ENCODE measurements at places on chromosomes 4 and X.

DNA sequence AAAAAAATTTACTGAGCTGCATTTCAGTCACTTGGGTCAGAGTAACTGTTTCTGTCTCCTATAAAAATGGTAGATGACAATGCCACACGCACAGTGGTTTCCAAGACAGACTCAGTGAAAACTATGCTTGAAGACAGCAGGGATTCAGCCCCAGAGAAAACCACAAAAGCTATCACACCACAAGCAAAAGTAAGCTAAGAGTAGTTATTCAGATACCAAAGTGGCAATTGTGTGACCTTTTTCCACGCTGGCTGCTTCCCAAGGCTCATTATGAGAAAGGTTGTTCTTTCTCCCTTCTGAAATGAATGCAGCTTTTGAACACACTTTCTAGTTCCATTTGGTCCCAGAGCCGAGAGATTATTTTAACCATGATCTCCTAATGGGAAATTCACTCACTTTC lies 46.4 kb upstream of the GPM6B start:
- DNase-seq, result no peak

- DNase-seq, result no peak
Observed at GRCh38 chr4:104491481-104492182, 3.1 kb downstream of the CXXC4 start.

- no peak for DNase-seq
Observed at GRCh38 chr4:54840992-54841768, 183.4 kb downstream of the KIT start.

DNA sequence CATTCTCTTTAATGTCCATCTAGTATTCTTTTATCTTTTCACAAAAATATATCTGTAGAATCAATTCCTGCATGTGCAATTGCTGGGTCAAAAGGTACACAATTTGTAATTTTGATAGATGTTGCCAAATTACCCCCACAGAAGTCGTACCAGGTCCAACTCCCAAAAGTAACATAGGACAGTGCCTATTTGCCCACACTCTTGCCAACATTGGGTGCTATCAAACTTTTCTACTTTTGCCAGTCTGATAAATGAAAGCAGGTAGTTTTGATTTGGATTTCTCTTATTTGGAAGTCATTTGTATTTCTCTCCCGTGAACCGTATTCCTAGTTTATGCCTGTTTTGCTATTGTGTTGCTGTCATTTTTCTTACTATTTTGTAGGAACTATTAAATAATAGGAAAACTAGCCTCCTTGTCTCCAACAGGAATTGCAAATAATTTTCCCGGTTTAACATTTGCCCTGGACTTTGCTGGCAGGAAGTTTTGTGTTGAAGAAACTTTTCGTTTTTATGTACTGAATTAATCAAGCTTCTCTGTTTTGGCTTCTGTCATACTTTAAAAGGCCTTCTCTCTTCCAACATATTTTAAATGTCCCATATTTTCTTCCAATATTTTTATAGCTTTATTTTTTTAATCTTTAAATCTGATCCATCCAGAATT lies 33.1 kb downstream of the ZNF275 start:
- DNase-seq, result no peak

- no peak for DNase-seq
Observed at GRCh38 chrX:140764401-140764919, 54.9 kb downstream of the LINC00632 start.

GRCh38 chr4:86542319-86543027 lies 51.6 kb upstream of the PTPN13 start:
- DNase-seq, result no peak

DNA sequence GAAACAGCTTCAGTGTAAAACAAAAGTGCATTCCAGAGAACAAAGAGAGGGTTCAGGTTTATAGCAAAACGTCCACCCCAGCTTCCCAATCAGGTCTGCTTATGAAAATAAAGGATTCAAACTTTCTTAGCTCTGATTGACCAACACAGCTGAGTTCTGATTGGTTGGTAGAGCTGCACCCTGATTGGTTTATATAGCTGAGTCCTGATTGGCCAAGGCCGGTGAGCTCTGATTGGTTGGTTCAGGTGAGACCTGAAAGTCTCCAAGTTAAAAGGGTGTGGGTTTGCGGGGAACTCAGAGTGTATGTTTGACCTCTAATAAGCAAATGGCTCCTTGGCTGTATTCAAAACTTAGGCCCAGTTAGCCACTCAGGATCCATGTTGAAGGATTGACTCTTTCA lies 20.9 kb downstream of the CLRN2 start:
- DNase-seq, result no peak

DNA sequence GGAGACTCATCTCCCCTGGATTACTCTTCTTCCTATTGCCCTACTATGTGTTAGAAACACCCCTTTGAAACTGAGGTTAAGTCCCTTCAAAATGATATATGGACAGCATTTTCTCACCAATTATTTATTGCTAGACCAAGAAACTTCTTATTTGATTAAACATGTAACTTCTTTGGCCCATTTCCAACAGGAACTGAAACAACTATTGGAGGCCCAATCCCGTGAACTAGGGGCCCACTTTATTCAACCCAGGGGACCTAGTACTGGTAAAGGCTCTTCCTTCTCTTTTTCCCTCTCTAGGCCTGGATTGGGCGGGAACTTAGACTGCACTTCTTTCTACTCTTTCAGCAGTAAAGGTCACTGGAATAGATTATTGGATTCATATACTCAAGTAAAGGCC lies 16.7 kb upstream of the COL25A1 start:
- no peak for DNase-seq

- DNase-seq, result no peak
Observed at GRCh38 chr4:136246876-136247275, 1285.4 kb downstream of the PCDH18 start.

- DNase-seq, result no peak
Observed at GRCh38 chr4:4619821-4620220, 78.0 kb upstream of the STX18 start.

DNA sequence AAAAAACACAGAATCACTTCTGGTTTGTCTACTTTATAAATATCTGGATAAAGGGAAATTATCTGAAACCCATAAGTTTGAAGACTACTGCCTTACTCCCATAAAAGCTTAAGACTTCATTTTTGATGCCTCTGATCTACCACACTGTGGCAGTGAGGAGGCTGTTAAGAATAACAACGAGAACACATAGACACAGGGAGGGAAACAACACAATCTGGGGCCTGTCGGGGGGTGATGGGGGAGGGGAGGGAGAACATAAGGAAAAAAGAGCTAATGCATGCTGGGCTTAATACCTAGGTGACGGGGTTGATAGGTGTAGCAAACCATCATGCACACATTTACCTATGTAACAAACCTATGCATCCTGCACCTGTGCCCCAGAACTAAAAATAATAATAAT lies 573.7 kb downstream of the GBA3 start:
- DNase-seq, result no peak

DNA sequence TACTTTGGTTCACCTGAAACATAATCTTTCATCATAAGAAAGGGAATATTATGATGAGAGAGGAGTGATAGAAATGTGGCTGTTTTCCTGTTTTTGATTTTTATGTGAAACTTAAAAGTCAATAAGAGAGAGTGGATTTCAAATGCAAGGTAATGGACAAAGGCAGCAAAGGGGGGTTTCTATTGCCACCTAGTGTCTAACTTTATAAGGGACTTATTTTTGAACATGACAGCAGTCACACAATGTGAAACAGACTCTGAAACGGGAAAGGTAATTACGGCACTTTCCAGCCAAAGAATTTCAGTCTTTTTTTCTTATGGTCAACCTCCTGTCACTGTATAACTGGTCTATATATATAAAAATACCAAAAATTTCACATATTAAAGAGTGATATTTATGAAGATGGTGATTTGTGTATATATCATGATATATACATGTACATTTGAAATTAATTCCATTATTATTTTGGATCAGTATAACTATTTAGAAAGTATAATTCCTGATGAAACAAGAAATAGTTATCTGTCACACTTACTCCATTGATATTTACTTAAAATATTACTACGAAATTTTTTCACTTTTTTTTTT lies 127.1 kb downstream of the FBXO8 start:
- no peak for DNase-seq

- no peak for DNase-seq
Observed at GRCh38 chr4:100848841-100849240, 331.0 kb upstream of the EMCN start.

- no peak for DNase-seq
Observed at GRCh38 chr4:77100234-77100633, 24.4 kb upstream of the CCNI start.

DNA sequence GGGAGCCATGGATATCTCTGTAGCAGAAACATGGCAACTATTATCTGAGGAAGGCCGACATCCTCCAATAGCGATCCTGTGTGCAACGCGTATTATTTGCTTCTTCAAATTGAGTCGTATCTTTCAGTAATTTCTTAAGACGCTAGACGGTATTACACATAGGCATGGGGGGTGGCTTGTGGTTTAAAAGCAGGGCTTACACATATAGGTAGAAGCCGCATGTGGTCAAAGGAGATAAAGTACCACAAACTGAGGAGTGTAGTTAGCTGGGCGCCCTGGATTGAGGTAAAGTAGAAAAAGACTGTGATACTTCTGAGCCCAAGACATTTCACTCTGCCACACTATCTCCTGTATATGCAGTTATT lies 94.6 kb downstream of the SORBS2 start:
- DNase-seq, result no peak

- no peak for DNase-seq
Observed at GRCh38 chr4:138492176-138492575, 250.0 kb upstream of the SLC7A11 start.
